ENCODE measurements at places on chromosomes 7 and 10.
A peak's percentile ranks its signal among the peaks of the same experiment; 100 is the strongest.

- DNase-seq: no peak
Measured at GRCh38 chr10:24465891-24466818, 257.2 kb downstream of the KIAA1217 start.

GRCh38 chr10:58158806-58159205, 108.9 kb downstream of the IPMK start:
- no peak for DNase-seq

GRCh38 chr10:103980288-103980906, 13.5 kb downstream of the SLK start:
- DNase-seq: no peak

DNA sequence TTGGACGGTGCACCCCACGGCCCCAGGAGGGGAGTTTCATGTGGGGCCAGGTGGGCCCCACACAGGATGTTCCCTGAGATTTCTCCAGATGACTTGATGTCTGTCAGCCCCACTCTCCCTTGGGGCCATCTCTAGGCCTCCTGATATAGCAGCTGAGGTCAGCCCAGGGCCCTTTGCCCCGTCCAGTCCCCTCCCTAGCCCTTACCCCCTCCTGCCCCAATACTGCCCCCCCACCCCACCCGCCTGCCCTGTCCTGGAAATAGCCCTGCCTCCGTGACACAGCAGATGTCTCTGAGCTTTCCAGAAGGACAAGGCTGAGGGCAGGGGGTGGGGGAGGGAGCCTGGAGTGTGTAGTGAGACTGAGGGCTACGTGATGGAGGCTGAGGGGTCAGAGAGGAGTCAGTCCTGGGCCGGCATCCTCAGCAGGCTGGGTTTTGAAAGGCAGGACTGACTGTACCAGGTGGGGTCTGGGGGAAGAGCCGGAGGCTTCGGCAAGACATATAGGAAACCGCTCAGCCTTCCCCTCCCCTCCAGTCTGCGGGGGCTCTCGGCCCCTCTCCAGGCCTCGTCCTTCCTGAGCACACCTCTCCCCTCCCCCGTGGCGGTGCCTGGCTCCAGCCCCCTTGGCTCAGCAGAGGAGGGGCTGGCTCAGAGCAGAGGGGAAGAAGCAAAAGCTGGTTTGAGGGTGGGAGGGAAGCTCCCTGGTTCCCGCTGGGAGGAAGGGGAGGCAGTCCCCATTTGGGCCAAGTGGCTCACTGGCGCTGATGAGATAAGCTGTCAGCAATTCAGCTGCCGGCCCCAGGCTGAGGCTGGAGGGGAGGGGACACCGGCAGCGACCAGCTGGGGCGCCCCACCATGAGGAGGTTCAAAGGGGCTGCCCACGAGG, 2.0 kb downstream of the FLNC start:
- DNase-seq: no peak

DNA sequence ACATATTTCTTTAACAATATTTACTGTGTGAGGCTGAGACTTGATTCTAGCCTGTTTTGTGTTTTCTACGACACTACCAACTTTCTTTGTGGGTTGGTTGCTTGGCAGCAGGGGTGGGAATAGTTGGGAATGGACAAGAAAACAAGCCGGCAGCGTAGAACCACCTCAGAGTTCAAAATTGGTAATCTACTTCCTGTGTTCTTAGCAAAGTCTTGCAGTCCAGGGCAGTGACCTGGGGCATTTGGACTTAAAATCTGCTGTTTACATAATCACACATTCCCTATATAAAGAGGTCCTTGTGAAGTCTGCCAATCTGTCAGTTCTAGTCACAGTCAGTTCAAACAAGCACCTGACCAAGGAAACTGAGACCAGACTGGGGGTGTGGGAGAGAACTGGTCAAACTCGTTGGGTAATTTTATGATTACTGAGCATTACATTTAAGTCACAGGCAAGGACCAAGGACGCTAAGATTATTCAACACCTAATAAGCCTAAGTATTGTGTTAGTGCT, 167.9 kb downstream of the CPEB3 start:
- DNase-seq: no peak

GRCh38 chr10:104437226-104437625, 83.6 kb downstream of the CFAP58 start:
- no peak for DNase-seq

DNA sequence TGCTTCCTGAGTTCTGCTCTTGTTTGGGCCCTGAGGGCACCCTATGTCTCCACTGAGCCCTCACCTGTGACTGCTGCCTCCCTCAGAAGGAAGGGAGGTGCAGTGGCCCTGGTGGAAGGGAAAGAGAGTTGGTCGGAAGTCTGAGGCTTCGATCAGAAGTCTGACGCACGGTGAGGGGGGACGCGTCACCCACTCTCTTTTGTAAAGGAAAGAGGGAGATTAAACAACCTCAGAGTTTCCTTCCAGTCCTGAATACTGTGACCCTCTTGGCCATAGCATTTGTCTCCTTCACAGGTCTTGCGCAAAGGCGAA, 31.4 kb upstream of the TRIM8 start:
- DNase-seq: no peak

DNA sequence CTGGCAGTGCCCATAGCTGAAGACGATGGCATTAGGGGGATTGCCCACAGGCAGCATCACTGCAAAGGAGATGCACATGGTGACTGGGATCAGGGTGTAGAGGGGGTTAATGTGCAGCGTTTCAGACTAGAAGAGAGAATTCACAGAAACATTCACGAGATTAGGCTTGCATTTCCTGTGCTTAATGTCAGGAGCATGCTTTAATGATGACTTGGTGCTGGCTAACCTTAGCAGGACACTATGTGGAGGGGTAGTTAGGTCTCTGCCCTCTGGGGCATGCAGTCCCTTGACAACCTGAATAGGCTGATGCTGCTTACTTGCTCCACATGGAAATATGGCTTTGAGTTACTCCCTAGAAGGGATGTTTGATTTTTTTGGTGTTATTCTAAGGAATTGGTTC, 21.8 kb downstream of the STMP1 start:
- DNase-seq: no peak

DNA sequence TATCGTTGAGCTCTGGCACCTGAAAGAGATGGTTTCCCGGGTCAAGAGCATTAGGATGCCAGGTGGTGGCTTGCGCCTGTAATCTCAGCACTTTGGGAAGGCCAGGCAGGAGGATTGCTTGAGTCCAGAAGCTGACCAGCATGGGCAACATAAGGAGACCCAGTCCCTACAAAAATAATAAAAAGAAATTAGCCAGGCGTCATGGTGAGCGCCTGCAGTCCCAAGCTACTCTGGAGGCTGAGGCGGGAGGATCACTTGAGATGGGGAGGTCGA, 6.1 kb upstream of the KCP start:
- no peak for DNase-seq

GRCh38 chr7:44145479-44145968, 4.4 kb upstream of the MYL7 start:
- no peak for DNase-seq

DNA sequence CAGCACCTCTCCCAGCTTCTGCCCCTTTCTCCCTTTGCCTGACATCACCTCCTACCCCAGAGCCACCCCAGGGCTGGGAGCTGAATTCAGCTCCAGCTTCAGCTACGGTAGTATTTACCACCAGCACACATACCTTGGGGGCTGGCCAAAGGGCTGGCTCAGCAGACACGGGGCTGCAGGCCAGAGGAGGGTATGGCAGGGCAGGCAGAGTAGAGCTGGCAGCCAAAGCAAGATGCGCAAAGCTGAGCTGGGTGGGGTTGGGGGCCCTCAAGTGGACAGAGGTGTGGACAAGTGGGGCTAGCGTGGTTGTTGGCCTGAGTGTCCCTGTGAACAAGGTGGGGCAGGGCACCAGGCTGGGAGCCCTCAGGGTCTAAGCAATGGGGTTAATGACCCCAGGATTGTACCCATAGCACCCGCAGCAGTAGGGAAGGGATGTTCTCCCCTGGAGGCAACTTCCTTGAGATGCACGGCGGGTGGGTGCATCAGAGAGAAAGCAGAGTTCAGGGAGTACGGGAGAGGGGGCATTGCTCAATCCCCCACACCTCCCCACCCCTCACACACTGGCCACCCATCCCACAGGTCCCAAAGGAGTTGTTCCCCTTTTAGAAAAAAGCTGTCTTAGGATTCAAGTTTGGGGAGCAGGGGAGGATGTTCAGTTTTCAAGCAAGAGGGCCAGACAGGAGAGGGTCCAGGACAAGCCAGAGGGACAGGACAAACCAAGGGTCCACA, 8.0 kb downstream of the VSIR start:
- no peak for DNase-seq

- DNase-seq: no peak
Measured at GRCh38 chr7:771234-772004, 44.3 kb upstream of the PRKAR1B start.

DNA sequence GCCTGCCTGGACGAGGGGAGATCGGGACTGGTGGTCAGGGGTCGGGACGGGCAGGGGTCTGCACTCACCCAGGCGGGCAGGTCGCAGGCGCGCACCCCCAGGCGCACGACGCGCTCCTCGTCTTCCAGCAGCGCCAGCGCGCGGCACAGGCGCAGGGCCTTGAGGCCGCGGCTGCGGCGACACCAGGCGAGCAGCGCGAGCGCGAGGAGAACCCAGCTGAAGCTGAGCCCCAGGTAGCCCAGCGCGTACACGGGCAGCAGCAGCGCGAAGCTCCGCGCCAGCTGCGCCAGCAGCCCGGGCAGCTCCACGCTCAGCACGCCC, 328 bp downstream of the ESYT2 start:
- DNase-seq: no peak

DNA sequence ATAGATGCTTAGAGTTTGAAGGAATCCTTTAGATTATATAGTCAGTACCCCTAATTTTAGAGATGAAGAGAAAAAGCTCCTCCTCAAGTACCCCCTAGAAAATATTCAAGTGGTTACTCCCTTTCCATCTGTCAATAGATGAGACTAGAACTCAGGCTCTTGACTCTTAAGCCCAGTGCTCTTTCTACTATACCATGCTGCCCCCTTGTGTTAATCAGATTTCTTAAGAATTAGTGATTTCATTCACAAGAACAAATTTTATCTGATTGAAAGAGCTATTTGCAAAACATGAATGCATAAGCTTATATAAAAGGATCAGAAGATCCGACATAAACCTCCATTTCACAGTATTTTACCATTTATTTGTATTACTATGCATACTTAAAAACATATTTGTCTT, 179.3 kb downstream of the TFEC start:
- DNase-seq: no peak

DNA sequence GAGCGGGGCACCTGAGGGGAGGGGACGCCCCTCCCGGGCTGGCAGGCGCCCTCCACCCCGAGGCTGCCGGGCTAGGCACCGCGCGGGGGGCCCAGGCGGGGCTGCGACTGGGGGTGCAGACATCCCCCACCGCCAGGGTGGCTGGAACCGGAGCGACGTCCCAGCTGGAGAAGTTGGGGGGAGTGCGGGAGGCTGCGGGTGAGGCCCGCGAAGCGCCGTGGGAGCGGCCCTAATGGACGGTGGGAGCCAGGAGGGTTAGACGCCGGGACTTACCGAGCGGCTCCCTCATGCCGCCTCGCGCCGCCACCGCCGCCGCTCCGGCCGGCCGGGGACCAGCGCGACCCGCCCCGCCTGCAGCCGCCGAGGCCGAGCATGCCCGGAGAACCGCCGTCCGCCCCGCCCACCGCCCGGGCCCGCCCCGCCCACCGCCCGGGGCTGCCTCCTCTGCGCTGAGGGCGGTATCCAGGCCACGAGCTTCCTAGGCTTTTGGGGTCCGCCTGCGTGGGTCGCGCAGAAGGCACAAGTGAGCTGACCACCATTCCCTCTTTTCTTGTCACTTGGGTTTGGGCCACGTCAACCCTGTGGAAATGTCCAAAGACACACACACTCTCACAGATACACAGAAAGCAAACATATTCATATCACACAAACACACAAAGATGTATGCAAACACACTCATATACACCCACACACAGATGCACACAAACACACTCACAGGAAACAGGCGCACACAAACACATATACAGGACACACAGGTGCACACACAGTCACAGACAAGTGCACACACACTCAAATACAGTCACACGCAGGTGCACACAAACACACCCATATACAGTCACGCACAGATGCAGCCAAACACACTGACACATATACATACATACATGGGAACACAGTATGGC, at the start of gene JCAD:
JCAD (minus strand) TSS at position 378 of the 899 bp plus-strand sequence. CDS start 11,774 bp downstream, outside the sequence.
- DNase-seq: peak; percentile 16

DNA sequence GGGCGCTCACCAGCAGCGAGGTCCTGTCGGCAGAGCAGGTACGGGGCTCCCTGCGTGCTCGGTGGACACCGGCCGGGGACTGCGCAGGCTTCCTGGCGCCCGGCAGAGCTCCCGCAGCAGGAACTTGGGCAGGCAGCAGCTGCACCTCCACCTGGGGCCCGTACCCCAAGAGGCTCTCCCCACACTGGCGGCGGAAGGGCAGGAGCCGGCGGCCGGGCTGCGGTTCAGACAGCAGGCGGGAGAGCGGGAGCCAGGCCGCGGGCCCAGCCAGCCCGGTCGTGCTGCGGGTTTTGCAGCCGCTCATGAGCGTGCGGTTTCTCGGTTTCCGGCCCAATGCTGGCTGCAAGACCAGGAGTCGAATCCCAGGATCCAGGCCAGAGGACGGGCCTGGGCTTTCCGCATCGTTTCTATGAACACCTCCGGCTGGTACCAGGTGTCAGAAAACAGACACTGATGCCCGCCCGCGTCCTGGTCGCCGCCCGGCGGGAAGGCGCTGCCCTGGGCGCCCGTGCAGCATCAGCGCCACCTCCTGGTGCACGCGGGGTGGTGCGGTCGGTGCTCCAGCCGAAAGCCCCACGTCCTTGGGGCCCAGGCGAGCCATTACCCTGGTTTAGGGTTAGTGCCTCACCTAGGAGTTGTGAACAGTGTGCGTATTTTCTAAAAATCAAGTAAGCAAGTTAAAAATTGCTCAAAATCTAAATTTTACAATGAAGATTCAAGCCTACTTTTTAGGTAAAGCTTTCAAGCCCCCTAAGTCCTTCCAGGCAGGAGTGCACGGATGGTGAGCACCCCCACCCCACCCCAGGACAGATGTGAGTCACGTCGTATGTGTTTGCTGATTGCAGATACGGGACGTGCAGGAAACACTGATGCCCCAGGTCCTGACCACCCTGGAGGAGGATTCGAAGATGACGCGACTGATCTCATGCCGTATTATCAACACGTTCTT, 47.4 kb upstream of the PRKAR1B start:
- DNase-seq: no peak

- DNase-seq: no peak
Measured at GRCh38 chr7:140200061-140200989, 23.5 kb upstream of the KDM7A start.

DNA sequence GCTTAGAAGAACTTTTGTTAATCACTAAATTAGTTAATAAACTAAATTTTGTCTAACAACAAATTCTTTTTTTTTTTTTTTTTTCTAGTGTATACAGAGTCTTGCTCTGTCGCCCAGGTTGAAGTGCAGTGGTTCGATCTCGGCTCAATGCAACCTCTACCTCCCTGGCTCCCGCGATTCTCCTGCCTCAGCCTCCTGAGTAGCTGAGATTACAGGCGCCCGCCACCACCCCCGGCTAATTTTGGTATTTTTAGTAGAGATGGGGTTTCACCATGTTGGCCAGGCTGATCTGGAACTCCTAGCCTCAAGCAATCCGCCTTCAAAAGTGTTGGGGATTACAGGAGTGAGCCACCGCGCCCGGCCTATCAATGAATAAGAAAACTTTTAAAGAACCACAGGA, 1.1 kb upstream of the IQUB start:
- DNase-seq: no peak

DNA sequence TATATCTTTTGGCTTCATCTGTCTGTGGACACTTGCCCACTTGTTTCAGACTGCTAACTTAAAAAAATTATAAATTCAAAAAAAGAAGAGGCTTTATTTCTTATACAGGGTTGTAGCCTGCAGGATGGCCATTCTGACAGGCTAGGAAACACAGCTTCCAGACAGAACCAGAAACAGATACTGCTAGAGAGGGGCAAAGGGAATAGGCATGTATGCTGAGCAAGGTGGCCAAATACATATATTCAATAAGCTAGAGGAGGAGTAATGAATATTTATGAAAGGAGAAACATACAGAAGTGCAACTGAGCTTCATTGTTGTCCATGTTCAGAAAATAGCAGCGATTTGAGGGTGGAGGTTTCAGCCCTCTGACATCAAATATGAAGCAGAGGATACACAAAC, 22.0 kb upstream of the MAGI2 start:
- no peak for DNase-seq
